Activated CD4-positive, alpha-beta T cell treated with anti-CD3 and anti-CD28 coated beads for 24 hours (primary cell): ENCODE measurements at places on chromosomes 2 and 18.

DNA sequence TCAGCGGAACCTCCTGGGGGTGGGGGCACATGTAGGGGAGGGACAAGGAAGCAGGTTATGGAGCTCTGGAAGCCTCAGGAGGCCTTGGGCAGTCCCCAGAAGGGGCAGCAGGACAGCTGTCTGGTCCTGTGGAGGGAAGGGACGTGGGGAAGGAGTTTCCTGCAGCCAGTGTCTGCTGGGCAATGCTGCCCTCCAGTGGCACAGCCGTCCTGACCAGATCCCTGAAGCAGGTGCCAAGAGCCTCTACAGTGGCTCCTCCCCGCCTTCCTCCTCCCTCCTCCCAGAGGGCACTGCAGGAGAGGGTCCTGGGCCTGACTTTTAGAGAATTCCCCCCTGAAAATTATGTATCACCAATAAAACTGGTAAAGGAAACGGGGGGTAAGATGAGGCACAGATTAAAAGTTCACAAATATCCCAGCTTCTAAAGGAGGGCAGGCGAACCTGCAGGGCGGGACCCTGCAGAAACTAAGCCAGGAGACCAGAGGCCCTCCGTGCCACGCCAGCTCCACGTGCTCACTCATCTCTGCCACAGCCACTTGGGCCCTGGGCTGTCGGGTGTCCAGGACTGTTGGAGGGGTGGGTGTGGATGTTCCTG, 258.5 kb downstream of the TWIST2 start:
- DNase-seq = no peak

DNA sequence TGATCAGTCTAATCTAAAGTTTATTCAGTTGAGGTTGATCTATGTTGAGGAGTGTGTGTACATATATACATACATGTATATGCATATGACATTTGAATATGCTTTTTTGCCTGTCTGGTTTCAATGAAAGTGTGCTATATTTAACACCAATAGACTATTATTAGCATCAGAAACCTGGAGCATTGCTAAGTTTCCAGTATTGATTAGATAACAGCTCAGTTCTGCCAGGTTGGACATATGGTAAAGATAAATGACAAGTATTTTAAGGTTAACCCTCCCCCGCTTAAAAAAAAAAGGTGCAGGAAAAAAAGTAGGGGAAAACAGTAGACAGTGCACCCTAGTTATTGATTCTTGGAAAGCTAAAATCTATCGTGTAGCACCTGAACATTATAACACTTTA, 19.4 kb downstream of the CREB1 start:
- no peak for DNase-seq

DNA sequence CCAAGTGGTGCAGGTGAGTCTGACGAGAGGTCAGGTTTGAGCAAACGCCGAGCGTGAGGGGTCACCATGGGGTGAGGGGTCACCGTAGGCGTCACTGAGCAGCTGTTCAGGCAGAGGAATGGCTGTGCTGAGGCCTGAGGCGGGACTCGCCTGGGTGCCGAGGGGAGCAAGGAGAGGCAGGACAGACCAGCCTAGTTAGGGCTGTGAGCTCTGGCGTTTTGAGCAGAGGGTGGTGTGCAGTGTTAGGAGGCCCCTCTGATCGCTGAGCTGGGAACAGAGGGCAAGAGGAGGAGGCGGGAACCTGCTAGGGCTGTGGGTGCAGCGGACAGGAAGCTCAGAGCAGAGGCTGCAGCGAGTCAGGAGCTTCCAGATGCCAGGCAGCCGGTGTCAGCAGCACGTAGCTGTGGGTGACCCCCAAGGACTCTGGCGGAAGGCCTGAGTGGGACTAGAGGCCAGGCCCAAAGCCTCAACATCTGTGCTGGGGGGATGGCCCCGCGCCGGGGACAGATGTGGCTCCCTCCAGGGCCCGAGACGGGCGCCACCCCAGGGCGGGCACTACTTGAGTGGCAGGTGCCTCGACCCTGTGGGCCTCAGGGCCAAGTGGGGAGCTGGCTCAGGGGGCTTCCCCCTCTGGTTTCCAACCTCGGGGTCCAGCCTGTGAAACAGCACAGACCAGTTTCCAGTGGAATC, 55.7 kb downstream of the KCNG2 start:
- no peak for DNase-seq

DNA sequence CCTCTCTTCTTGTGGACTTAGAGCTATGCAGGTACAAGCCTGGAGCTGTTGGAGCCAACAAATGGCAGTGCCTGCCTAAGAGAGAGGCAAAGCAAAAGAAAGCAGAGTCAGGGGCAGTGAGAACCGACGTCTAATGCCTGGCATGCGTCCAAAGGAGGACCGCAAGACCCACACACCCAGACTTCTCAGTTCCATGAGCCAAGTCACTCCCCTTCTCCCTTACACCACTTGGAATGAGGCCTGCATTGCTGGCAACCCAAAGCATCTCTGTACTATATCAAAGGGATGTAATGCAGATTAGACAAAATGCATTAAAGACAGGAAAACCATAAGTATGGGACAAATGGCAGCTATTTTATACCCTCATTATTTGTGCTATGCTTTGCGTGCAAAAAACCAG, 49.9 kb upstream of the RNU4ATAC start:
- DNase-seq = no peak

DNA sequence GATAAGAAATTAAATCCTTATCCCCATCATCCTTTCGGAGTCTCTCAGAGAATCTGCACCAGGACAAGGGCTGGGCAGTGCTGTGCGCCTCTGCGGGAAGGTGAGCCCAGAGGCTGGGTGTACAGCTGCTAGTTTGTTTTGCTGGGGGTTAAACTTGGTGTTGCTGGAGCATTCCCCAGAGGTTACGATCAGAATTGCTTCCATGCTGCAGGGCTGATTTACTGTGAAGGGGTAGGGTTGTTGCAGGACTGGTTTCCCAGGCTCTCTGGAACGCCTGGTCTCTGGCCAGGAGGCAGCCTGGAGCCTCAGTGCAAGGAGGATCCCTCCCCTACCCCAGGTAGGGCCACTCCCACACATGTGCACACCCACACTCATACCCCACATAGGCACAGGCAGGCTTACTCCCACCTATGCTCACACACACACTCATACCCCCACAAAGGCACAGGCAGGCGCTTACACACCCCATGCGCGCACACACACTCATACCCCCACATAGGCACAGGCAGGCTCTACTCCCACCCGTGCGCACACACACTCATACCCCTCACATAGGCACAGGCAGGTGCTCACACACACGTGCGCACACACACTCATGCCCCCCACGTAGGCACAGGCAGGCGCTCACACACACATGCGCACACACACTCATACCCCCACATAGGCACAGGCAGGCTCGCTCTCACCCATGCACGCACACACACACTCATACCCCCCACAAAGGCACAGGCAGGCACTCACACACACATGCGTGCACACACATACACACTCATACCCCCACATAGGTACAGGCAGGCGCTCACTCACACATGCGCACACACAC, 11.3 kb downstream of the CNNM4 start:
- DNase-seq = no peak

DNA sequence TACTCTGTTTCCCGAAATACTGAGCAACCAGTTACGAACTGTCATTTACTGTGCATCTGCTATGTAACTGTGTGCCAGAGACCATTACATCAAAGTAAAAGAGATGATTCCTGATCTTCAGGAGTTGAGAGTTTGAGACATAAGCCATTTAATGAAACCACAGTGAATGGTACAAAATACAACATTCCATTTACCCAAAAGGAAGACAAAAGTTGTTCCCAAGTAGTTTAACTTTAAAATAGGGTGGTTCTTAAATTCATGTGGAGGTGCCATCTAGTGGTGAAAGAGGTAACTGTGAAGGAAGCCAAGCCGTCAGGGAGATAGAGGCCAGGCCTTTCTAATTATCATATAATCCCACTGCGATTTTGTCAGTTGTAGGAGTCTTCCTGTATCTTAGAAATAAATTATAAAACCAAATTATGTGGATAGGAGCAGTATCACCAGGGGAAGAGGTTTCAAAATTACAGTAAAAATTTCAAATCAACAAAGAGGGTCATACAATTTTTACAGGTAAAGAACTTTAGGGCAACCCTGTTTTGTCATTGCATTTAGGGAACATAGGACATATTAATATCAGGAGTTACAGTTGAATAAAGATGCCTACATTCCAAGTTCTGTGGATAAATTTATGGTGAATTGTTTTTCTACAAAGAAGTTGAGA, 67.7 kb downstream of the EPAS1 start:
- DNase-seq = no peak

DNA sequence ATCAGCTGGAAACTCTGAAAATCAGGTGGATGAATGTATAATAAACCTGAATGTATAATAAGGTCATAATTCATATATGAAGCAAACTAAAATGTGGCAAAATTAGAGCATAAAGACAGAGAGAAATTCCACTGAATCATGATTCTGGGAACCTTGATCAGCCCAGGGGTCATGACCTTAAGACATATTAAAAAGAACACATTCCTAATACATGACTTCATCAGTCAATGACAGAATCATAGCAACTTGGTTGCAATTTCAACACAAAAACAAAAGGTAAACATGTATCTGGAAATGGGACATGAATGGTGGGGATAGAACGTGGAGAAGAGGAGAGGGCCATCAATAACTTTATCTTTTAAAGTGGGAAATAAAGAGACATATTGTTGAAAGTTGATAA, 17.6 kb downstream of the AFF3 start:
- no peak for DNase-seq

DNA sequence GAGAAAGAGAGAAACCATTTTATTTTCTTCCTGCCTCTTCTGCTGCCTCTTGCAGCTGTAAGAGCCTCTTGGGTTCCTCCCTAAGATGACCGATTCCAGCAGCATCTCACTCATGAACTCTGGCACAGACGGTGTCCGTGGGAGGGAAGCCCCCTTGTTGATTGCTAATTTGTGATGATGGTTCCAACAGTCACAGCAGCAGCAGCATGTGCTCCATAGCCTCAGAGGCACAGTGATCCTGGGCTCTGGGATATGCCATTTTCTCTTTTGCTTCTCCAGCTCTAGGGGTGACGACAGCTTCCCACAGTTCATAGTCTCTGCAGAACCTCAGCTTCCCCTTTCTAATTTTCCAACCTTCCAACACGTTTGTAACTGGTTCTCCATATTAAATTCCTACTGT, 324.2 kb upstream of the HS6ST1 start:
- DNase-seq = no peak

- DNase-seq = no peak
These were observed 1671.8 kb upstream of the DDX18 start for GRCh38 chr2:116142644-116143227.

DNA sequence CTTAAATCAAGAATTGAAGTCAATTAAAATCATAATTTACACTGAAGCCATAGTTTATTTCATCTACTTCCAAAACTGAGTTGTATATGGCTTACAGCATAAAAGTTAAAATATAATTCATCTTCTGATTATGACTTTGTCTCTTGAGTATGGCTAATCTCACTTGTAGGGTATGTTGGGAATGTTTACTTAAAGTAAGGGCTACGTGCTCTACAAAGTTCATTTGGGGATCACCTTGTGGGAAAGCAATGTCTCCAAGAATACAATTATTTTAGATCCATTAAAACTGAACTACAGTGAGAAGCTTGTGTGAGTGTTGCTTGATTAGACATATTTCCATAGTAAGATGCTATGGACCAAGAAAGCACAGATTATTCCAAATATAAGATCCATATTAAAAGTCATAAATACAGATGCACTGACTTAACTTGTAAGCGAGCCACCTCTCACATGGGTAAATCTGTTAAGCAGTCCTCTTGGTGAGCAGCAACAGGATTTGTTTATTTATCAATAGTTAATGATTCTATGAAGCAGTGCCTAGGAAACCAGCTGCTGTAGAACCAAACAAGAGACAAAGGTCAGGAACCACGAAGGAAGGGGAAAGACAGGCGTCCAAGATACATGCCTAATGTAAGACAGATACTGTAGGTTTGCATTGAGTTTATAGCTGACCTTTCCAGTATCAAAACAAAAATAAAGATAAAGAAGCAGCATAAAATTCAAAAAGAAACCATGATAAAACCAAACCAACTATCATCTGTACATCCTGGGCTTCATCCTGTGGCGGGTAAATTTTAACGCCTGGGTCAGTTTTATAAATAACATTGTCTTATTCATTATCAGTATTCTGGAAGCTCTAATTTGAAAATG, 24.8 kb downstream of the DSG4 start:
- no peak for DNase-seq

DNA sequence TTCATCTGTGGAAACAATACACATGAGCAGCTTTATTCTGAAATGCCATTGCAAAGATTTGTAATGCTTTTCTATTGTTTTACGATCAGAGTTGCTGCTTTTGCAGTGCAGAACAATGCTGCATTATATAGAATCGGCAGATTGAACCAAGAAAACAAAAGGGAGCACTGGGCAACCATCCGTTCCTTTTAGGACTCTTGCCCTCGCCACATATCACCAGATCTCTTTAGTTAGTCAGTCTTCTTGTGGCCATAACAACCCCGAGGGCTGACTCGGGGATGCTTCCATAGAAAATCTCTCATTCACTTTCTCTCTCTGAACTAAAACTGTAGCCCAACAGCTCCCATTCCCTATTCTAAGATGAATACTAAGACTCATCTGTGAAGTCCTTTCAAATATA, 340.4 kb downstream of the NRXN1 start:
- no peak for DNase-seq

DNA sequence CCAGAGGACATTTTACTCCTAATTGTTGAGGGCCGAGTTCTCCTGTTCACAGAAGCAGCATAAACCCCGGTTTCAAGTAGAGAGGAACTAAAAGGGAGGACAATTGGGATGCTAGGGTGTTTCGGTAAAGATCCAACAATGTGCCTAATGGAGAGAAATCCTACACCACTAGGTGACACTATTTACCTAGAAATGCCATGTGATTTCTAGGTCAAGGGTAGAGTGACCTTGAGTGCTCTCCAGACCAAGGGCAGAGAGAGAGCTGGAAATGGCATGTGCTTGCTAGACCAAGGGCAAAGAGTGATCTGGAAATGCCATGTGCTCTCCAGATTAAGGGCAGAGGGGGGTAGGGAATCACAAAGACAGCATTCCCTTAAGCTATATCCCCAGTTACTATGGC, 472.0 kb downstream of the DCDC2C start:
- DNase-seq = no peak

DNA sequence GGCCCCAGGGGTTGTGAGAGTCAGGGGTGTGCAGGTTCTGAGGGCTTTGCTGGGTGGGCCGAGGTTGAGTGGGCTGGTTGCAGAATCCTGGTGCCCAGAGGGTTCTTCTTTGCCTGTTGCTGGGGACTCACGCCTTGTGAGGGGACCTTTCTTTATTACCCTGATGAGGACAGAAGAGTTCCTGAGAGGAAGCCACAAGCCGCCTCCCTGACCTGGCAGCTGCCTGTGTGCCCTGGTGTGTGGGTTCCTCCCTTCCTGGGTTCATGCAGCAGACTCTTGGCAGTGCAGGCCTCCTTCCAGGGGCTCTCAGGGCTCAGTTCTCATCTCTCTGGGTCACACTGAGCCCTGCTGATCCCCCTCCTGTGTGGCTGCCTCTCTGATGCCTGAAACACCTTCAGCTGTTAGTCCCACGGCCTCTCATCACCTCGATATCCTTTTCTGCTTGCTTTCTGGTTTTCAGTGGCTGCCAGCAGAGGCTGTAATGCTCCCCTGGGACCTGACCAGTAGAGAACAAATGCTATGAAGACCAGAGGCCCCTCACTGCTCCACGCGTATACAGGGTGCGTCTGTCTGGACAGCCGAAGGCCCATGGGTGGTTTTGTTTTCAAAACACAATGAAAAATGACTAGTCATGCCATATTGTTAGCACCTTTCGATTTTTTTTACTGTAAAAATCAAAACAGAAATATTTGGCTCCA, 191.3 kb downstream of the AGAP1 start:
- no peak for DNase-seq
